Activated T-helper 1 cell treated with anti-CD3 and anti-CD28 coated beads, Interleukin-12 subunit alpha, Interleukin-12 subunit beta, Interleukin-2, Interleukin-4 antibody, amounts not matched to agents 30 ng/mL and 10 ng/mL and 1 ng/mL, durations not matched to agents 14 hours and 24 hours and 36 hours (primary cell): ENCODE measurements at places on chromosomes 11 and 22.

DNA sequence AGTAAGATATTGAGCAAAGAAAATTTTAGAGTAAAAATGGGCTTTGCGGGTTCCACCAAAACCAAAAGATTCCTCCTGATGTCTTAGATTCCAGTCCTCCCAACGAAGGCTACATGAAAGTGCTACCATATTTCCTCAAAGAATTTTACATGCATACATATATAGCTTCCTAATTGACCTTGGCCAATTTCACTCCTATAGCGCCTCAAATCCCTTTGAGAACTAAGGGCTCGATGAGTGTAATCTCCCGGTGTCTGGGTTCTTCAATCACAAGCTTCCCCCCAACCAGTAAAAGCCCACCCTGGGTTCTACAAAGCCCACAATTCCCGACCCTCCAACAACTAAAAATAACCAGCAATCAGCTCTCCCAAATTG, 1.2 kb downstream of the SIK3 start:
- DNase-seq = no peak

DNA sequence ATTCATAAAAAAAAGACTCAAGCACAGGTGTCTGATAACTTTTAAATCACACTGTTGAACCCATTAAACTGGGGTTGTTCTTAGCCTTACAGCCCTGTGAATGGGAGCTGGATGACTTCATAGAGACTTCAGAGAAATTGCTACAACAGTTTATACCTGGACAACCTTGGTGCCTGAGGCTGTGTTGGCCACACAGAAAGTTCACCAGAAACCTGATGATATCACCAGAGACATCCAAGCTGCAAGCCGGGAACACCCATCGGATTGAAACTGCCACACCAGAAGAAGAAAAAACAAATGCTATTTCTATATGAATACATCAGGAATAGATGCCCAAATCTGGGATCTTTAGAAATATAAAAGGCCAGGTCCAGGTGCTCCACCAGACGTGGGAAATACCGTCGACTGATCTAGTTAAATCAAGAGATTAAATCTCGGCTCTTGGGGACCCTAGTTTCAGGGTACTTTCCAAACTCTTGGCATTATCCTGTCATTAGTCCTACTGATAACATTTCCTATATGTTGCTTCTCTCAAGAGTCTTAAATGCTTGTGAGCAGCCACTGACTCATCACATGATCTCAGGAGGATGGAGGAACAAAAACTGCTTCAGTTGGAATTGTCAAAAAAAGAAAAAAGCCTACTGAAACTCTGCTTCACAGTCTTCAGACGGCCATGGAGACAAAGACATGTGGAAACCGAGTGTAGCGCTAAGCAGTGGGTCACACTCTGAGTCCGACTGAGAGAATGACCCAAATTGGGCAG, 28.6 kb upstream of the APOL5 start:
- no peak for DNase-seq

DNA sequence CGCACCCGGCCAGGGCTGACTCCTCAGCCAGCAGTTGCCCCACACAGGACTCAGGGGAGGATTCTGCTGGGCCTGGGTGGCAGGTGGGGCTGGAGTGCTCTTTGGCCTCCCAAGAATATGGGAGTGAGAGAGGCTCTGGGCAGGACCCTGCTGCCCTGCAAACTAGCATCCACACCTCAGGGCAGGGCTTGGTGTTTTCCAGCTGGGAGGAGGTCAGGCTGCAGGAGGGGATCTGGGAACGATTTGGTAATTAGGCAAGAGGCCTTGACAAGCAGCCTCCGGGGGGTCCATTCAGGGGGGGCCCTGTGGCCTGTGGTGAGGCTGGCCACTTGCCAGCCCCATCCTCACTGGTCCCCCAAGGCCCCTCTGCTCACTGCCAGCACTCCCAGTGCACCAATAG, 35.8 kb downstream of the WNT11 start:
- DNase-seq = no peak

GRCh38 chr11:71383461-71383860, 64.7 kb downstream of the DHCR7 start:
- DNase-seq = no peak

- DNase-seq = no peak
Observed at GRCh38 chr11:125638315-125638714, 13.4 kb downstream of the CHEK1 start.

DNA sequence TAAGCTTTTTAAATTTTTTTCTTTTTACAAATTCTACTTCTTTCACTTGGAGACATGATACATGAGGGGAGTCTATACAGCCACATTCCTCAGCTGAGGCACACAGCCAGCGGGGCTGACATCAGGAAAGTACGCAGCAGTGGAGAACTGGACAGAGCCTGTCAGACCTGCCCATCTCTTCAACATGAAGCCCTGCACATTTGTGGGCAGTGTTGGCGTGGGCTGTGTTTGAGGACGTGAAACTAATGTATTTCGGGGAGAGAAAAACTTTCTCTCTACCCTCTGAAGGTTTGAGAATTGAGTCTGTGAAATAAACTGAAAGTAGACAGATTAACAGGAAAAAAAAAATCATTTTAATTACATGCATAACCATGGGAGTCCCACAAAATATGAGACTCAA, 84.8 kb upstream of the HTATIP2 start:
- no peak for DNase-seq

DNA sequence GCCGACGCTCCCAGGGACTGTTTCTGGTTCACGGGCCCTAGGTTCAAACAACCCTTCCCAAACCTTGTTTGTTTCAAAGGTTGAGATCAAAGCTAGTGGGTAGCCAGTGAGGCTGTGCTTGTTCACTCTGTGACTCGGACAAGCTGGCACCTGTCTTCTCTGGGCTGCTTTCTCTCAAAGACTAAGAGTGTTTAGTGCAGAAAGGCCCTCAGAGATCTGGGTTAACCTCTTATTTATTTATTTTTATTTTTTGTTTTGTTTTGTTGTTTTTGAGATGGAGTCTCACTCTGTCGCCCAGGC, 13.0 kb upstream of the MALAT1 start:
- DNase-seq = no peak

DNA sequence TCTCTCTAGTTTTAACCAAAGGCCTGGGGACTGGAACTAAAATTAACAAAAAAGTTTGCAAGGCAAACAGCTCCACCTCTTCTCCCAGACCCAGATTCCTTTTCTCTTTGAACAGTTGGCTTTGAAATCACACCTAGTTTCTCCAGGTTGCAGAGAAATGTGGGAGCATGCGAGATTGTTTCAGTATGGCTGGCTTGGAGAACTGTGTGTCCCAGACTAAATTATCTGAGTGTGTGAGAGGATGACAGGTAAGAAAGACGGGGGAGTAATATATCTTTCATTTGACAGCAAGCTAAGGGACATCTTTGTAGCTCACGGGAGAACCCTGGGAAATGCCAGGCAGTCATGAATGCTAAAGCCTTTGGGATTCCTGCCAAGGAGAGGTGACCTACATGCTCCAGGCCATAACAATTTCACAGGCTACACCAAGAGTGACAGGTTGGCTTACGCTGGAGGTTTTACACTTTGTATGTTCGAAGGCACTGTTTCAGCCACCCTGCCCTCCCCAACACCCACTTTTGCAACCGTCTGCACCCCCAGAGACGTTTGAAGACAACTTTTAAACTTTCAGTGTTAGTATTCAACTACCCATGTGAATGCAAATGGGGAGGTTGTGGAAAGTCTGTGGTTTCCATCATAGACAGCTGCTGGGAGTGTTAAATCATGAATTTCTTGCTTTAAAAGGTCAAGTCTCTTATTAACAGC, 109.3 kb upstream of the SNX19 start:
- no peak for DNase-seq

DNA sequence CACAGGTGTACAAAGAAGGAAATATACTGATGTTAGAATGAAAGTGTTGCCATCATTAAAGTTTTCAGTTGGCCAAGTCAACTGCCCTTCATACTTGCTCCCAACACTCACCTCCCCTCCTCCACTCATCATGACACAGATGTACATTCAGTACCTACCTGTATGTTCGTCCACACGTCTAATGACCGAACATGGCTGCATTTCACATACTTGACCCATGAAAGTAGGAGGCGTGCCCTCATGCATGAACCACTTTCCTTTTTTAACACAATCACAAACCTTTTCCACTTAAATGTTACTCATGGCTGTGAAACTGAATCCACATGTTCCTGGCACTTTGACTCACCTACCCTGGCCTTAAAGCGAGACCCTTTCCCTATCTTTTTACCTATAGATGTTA, 3.2 kb upstream of the BUD13 start:
- DNase-seq = no peak

GRCh38 chr22:48934446-48934845, 893.2 kb downstream of the BRD1 start:
- no peak for DNase-seq

- no peak for DNase-seq
Observed at GRCh38 chr11:827897-828192, at the start of gene CRACR2B. CRACR2B (plus strand) TSS chr11:827919; CDS start chr11:828608, 689 bp downstream.

- DNase-seq = no peak
Observed at GRCh38 chr11:71202598-71202944, 49.8 kb downstream of the SHANK2 start.

GRCh38 chr11:68773521-68774193, 22.3 kb upstream of the TESMIN start:
- DNase-seq = no peak

DNA sequence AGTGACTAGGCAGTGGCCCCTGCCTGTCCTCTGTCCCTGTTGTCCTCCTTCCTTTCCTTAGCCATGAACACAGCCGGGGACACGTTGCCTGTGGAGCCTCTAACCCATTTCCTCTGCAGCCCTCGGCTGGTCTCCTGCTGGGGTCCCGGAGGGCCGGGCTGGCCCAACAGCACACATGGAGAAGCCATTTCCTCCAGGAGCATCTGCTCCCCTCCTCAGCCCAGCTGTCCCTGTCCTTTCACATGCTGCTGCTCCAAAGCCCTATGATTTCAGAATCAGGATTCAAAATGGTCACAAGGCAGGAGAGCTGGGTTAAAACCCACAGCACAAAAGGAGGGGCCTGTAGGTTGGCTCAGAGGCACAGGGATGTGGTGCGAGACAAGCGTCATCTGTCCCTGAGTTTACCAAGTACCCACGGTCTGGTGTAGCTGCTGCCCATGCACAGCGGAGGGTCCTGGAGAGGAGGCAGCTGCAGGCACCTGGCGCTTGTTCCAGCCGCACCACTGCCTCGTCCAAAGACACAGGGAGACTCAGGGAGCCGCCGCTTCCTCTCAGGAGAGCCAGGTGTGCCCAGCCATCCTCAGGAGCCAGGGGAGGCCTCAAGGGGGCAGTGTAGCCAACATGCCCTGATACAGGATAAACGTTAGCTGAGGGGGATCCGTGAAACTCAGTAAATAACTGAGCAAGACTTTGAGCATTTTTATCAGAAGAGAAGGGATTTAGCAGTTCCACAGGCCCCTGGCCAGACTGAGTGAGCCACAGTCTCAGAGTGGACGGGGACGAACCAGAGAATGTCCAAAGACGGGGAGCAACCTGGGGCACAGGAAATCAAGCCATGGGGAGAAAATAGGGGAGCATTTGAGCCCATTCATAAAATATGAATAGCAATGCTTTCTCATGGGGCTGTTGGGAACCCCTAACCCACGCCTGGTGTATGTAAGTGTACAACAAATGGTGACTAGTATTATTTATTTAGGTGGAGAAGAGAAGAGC, 3.9 kb upstream of the VSIG10L2 start:
- peak; percentile 9 for DNase-seq

GRCh38 chr11:118045191-118045590, 31.7 kb upstream of the TMPRSS4 start:
- no peak for DNase-seq

GRCh38 chr11:87007963-87008362, 29.8 kb upstream of the TMEM135 start:
- no peak for DNase-seq

- no peak for DNase-seq
Observed at GRCh38 chr11:107496011-107496410, 38.4 kb upstream of the CWF19L2 start.

DNA sequence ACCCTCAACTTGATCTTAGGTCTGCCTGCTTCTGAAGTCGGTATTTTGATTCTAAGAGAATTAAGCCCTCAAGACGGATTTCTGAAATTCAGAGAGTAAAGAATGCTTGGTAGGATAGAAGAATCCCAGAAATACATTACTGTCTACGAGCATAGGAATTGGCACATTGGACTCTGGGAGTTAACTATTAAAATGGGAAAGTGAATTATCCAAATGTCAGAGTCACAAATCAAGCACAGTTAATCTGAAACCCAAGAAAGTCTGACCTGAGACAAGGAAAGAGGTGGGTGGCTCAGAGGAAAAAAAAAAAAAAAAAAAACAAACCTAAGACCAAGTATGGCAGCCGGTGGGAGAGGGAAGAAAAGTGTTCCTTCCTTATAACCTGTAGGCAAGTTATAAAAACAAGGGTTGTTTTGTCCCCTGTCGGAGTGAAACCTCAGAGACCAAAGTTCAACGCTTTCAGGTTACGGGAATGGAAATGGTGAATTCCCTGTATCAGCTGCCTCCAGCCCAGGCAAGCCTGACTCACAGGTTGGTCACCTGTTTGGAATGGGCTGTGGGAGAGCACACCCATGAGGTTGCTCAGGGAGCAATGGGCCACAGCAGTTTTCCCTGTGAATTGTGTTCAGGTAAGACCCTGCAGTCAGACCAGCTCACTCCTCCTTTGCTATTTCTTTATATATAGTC, 139.0 kb downstream of the ETS1 start:
- no peak for DNase-seq

GRCh38 chr11:60959431-60959830, 7.5 kb upstream of the SLC15A3 start:
- DNase-seq = no peak

DNA sequence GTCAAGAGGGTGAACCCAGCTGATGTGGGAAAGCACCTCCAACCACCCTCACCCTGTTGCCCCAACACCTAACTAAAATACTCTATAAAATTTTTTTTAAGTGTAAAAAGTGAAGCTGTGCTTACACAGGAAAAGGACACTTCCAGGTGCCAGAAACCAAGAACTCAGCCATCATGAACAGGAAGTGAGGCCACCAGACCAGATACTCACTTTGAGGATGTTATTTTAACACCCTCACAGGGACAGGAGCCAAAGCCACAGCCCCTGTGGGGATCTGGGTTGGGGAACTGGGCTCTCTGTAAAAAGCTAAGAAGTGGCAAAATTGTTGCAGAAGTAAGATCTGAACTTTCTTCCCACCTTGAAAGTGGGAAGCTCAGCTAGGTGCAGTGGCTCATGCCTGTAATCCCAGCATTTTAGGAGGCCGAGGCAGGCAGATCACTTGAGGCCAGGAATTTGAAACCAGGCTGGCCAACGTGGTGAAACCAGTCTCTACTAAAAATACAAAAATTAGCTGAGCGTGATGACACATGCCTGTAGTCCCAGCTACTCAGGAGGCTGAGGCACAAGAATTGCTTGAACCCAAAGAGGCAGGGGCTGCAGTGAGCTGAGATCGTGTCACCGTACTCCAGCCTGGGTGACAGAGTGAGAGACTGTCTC, 3.8 kb downstream of the RSPH14 start:
- peak; percentile 49 for DNase-seq

- DNase-seq = no peak
Observed at GRCh38 chr22:36872084-36872483, 11.3 kb downstream of the NCF4 start.

GRCh38 chr11:63869683-63870082, 30.8 kb downstream of the MARK2 start:
- peak; percentile 43 for DNase-seq

DNA sequence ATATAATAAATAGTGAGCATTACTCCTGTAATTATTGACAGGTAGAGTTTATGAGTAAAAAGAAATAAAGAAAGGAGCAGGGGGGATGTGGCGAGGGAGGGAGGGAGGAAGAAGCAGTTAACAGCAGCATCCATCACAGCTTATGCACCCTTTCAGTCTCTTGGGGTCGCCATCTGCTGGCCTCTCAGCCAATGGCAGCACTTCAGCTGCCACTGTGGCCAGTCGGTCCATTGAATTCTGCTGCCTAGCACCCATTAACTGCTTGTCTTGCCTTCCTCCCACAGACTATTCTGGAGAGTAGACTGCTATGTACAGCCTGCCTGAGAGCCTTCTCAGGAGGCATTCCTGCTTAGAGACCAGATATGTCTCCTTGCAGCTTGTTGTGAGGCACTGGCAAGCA, 388.3 kb downstream of the TENM4 start:
- DNase-seq = no peak
